ENCODE measurements at places on chromosomes 1 and 21. TPM values are rescaled to one million over a fixed set of nuclear protein-coding genes. Genes with fewer than 3 reads are reported as not detected.

Gene KRTAP19-1
- not detected for total RNA-seq

Gene RASSF5
- total RNA-seq: 2.6 TPM

Gene CAPN8
- not detected for total RNA-seq

Gene RHBDL2
- total RNA-seq: 3.8 TPM

Gene TMEM240
- total RNA-seq: 2.2 TPM

Gene ADGRL2
- 7.3 TPM for total RNA-seq

Gene SERTAD4
- not detected for total RNA-seq

Gene PADI1
- total RNA-seq: 0.11 TPM

Gene CYYR1
- under 0.01 TPM for total RNA-seq

Gene GBP6
- not detected for total RNA-seq

All from articular chondrocyte of knee joint (primary cell).